ENCODE measurements at places on chromosomes 7 and 10.

- DNase-seq, result no peak
Measured at GRCh38 chr10:113718969-113719822, 32.3 kb upstream of the PLEKHS1 start.

- DNase-seq, result no peak
Measured at GRCh38 chr7:66125052-66125694, 10.5 kb downstream of the CRCP start.

- DNase-seq, result no peak
Measured at GRCh38 chr7:98224701-98225181, 13.5 kb downstream of the BHLHA15 start.

- DNase-seq, result no peak
Measured at GRCh38 chr10:20877986-20878983, 18.8 kb downstream of the NEBL start.

All from stimulated activated CD4-positive, alpha-beta T cell treated with anti-CD3 and anti-CD28 coated beads, TNF-alpha, amount 100 ng/mL, for 1 hour (primary cell).